Stimulated activated CD8-positive, alpha-beta memory T cell treated with anti-CD3 and anti-CD28 coated beads, Interleukin-4, amount 100 ng/mL, for 4 hours (primary cell): ENCODE measurements at places on chromosomes 4 and X.

DNA sequence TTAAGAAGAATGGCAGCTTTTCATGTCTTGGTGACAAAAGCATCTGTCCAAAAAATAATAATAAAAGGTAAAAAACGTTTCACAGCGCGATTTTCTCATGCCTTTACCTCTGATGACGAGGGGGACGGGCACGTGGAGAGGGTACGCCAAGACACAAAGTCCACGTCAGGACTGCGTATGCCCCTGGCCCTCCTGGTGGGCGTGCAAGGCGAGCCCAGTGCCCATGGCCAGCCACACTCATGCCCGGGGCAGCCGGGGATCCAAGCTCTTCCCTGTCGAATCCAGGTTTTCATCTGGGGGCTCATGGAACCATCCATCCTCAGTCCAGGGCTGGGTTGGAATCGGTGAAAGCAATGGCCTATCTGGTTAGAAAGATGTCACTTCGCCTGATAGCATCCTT is 176.6 kb downstream of the AFAP1 start:
- no peak for DNase-seq

DNA sequence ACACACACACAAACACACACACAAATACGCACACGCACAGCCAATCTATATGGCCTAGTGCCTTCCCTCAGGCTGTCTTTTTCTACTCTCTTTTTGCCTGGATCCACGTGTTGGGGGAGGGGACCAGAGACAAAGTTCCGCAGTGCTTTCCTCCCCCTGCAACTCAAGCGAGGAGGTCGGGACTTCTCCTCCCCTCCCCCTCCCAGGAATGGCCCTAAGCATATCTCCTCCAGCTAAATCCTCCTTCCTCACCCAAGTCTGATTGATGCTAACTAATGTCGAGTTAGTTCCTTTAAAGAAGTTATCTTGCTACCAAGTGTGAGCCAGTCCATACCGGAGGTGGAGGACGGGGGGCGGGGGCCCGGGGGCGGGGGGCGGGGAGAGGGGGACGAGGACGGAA is 141.2 kb upstream of the ZIC3 start:
- no peak for DNase-seq

DNA sequence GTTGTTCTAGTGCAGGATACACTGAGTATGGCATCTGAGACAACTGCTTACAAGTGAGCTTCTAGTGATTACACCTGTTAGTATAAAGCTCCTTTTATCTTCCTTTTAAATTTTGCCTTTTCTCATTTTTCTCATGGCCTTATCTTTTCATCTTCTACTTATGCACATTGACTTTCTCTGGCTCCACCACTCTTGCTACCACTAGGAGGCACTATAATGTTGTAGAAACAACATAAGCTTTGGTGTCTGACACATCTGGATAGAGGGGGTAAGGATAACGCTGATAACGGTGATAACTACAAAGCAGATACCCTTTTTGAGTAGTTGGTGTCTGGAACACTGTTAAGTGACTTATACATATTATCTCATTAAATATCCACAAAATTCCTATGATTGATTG is 187.4 kb upstream of the TEX13C start:
- DNase-seq: no peak

GRCh38 chrX:45824471-45824870 is 623.8 kb upstream of the DIPK2B start:
- peak; percentile 46 for DNase-seq

DNA sequence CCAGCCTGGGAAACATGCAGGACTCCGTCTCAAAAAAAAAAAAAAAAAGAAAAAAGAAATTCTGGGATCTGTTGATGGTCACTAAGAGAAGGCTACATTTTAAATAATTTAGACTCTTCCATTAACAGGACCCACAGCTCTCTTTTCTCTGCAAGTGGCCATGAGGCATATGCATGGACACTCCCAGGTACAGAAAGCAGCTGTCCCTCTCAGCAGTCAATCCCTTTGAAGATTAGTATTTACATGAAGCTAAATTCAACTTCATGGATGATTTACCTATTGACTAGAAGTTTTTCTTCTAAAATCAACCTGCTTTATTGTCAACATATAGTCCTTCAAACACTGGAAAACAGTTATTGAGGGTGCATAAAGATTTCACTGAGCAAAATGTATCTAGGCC is 139.9 kb downstream of the CPEB2 start:
- no peak for DNase-seq

GRCh38 chr4:82765134-82765533 is 33.5 kb downstream of the SCD5 start:
- DNase-seq: no peak

GRCh38 chrX:26557691-26558321 is 341.8 kb downstream of the MAGEB5 start:
- no peak for DNase-seq

DNA sequence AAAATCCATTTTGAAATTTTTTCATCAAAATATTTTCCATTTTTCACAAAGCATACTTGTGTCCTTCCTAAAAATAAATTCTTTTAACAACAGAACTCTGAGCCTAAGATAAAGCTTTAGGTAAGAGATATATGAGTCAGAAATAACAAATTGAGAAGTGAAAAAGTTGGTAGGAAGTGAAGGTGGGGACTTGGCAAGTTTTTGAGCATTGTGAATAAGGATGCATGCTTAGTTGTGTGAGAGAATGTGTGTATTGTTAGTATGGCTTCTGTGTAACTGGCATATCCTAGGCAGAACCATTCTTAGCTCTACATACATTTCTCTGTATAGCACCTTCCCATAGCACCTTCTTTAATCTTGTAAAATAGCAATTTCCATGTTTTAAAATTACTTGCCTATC is 6.8 kb downstream of the ASB5 start:
- DNase-seq: no peak

- no peak for DNase-seq
Measured at GRCh38 chr4:13151194-13151593, 332.9 kb downstream of the RAB28 start.

DNA sequence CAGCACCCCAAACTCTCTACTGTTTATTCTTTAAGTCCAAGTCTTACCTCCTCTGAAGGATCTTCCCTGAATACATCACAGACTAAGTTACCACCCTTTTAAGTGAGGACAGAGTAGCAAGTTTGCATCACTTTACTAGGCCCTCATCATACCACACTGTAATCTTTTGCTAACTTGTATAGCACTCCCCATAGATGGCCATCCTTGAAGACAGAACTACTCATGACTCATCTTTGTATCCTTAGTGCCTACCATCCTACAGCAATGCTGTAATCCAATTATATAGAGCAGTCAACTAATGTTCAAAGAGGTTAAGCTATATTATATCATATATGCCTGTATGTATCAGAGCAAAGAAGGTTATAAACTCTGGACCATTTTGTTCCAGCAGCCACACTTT is 101.4 kb downstream of the ADAMTS3 start:
- DNase-seq: no peak

DNA sequence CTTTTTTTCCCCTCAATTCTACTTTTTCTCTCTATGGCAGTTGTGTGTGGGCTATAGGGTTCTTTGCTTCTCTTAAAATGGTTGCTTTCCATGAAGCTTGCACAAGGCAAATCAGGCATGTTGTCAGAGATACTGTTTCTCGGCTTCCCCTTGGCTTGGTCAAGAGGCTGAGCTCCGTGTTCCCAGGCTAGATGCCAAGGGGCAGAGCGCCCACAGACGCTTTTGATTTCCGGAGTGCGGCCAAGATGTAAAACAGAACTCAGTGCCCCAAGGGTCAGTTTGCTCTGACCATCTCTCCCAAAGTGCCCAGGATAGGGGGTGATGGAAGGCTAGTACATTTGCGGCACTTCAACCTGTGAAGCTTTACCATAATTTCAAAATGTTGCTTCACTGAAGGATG is 64.2 kb upstream of the DIPK2B start:
- DNase-seq: no peak
